Fibroblast of the aortic adventitia (primary cell): ENCODE measurements at places on chromosomes 13 and 19. TPM values are rescaled to one million over a fixed set of nuclear protein-coding genes. Genes with fewer than 3 reads are reported as not detected.

MAMSTR gene
- total RNA-seq, result 2.5 and 8.0 TPM in 2 replicates

KLK3 gene
- total RNA-seq, result not detected in 2 replicates

KASH5 gene
- not detected in 2 replicates for total RNA-seq

URAD gene
- total RNA-seq, result not detected in 2 replicates

ZNF492 gene
- total RNA-seq, result 0.45 TPM in 1 of 2 replicates, not detected in the other

SIAH3 gene
- total RNA-seq, result not detected in 2 replicates

CPAMD8 gene
- total RNA-seq, result 0.18 and 2.5 TPM in 2 replicates

ZNF8 gene
- 5.1 and 7.6 TPM in 2 replicates for total RNA-seq

DNA sequence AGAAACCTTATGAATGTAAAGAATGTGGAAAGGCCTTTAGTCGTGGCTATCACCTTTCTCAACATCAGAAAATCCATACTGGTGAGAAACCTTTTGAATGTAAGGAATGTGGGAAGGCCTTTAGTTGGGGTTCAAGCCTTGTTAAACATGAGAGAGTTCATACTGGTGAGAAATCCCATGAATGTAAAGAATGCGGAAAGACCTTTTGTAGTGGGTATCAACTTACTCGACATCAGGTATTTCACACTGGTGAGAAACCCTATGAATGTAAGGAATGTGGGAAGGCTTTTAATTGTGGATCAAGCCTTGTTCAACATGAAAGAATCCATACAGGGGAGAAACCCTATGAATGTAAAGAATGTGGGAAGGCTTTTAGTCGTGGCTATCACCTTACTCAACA is 20.8 kb downstream of the ZNF283 start:
- no peak for DNase-seq

GRCh38 chr13:112341976-112342735 is 34.0 kb upstream of the SPACA7 start:
- DNase-seq, result no peak

DNA sequence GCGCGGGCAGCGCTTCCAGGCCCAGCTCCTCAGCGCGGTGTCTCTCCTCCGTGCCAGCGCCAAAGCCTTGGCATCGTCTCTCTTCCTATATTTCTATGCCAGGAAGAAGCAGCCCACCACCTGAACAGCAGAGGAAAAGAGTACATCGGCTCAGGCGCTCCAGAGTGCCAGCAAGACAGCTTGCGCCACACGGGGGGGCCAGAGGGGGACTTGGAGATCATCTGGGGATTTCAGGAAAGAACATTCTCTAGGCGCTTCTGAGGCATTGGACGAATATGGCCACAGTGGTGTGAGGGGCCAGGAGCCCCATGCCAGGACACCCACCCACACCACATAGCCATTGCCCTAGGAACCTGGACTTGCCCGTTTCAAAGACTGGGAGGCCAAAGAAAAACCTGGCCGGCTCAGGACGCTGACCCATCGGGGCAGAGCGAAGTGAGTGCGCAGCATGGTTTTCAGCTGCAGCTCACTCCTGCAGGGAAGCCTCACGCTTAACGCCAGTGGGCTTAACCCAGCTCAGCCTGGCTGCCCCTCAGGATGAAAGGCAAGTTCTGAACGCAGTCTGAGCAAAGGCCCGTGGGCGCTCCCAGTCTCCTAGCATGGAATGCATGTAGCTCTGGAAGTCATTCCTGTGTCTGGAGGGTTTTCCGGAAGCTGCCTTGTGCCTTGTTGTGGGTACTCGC is 62.1 kb downstream of the GGACT start:
- no peak for DNase-seq

- no peak for DNase-seq
These were observed 7.1 kb upstream of the KRTDAP start for GRCh38 chr19:35497406-35497805.

DNA sequence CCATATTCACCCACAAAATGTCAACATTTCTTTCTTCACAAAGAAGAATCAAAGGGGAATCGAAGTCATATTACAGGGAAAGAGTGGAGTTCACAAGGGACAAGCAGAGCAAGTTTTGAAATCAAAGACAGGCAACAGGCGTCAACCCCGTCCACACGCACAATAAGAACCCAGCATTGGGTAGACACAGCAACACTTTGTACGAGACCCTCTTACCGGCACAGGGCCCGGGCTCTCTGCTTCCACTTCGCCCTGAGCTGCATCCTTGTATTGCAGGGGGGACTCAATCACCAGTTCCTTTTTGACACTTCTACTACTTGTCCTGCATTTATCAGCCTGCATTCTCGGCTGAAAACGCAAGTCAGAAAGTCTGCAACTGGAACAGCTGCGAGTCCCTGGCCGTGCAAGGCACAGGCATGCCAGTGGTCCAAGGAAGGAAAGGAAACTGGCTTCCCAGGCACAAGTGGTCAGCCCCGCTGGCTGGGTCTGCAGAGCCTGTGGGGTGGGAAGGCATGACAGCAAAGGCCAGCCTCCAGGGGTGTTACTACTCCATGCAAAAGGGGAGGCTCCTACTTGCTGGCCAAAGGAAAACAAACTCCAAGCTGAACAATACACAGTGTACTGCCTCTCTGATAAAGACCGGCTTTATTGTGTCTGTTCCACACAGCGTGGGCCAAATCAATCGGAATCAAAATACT is at the start of gene DOCK9:
TSS of gene DOCK9 (minus strand) at position 497 of the 698 bp plus-strand sequence. CDS start at position 342, 155 bp downstream.
- DNase-seq, result peak; percentile 71

DNA sequence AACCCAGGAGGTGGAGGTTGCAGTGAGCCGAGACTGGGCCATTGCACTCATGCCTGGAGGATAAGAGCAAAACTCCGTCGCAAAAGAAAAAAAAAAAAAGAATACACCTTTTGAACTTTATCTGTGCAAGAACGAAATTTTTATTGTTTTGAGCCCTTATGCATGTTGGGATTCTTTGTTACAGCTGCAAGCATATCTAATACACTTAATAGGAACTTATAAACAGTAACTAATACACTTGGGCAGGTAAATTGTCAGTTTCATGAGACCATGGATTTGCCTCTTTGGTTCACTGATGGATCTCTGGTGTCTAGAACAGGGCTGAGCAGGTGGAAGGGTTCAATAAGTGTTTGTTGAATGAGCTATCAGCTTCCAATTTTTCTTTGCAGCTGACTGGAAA is 108.1 kb downstream of the CACNA1A start:
- DNase-seq, result no peak

GRCh38 chr19:33624586-33624985 is 2.8 kb downstream of the CHST8 start:
- no peak for DNase-seq

DNA sequence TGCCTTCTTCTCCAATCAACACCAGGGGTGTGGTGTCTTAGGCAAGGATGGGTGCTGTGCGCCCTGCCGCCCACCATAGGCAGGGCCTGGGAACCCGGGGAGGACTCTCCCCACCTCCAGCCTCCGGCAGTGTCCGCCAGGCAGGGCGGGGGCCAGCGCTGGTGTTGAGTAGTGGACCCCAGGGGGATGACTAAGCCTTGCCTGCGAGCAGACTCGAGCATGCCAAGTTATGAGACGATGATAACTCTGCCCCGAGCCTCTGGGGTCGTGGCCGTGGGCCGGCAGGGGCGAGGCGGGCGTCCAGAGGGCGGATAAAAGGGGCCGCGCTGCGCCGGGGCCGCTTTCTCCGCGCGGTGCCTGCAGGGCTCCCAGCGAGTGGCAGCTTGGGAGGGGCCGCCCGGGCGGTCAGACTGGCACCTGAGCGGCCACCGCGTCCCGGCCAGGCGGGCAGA is at the start of gene MEDAG:
TSS of gene MEDAG (plus strand) at position 340 of the 452 bp plus-strand sequence. CDS start 245 bp downstream, outside the sequence.
- DNase-seq, result peak; percentile 97

DNA sequence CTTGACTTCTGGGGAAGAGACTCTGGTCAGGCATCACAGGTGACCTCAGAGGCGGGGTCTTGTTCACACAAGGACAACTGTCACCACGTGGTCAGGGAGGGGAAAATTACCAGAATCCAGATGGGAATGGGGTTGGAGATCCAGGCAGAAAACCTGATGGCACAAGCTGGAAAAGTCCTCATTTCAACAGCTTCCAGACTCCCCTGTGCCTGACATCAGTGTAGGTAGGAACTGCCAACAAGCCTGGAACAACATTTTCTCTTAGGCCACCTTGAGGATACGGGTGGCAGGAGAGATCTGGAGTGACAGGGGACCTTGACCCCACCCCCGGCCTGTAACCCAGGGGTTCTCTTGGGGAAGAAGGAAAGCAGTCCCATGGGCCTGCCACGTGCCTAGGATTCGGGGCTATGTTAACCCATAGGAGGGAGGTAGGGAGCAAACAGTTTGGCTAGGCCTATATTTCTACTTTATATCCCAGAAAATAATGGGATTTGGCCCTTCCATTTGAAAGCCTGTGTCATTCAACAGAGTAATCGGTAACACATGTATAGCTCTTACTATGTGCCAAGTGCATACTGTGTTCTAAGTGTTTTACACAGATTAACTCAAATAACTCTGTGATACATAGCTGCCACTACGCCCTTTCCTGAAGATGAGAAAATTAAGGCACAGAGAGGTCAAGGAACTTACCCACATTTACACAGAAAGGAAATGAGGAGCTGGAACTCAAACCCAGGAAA is 44.9 kb upstream of the C13orf42 start:
- DNase-seq, result no peak

GRCh38 chr13:21338639-21339278 is 120.3 kb downstream of the ZDHHC20 start:
- no peak for DNase-seq

GRCh38 chr19:1136201-1136600 is 32.4 kb downstream of the GPX4 start:
- DNase-seq, result no peak

DNA sequence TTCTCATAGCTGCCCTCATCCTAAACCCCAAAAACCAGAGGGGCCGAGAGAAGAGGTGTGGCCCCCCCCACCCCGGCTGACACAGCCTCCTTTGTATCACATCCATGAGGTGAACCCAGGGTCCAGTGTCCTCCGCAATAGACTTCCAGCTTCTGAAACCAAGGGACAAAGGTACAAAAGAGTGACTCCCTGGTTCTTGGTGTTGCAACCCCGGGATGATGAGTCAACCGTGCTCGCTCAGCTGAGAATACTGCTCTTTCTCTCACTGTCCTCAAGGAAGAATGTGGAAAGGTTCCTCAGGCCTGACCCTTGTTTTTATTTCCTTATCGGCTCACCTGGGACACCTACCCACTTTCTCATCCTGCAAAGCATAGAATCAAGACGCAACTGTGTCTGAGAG is 5.5 kb downstream of the SLC15A1 start:
- DNase-seq, result no peak

- peak; percentile 41 for DNase-seq
These were observed 92.2 kb upstream of the ARHGEF7 start for GRCh38 chr13:111022886-111023285.

GRCh38 chr19:37855098-37855497 is 51.3 kb downstream of the WDR87 start:
- DNase-seq, result peak; percentile 20

DNA sequence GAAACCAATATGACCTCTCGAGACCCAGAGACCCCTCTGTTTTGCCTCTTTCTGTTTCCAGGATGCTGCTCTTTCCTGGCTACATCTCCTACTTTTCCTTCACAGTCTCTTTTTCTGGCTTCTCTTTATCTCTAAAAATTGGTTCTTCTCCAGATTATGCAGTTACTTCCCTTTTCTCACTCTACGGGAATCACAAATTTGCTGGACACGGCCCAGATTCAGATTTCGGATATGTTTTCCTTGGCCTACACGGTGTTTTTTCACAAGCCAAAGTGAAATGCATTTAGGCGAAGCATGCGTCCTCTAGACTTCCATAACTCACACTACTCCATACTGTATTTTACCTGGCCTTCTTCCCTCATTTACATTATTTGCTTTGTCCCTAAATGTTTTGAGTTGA is 214.7 kb upstream of the MIR17HG start:
- DNase-seq, result peak; percentile 5

GRCh38 chr19:7004313-7004931 is 16.8 kb downstream of the MBD3L2B start:
- DNase-seq, result peak; percentile 42

- no peak for DNase-seq
These were observed 80.3 kb downstream of the RYR1 start for GRCh38 chr19:38513762-38514167.

- no peak for DNase-seq
These were observed 36.7 kb downstream of the CAPN12 start for GRCh38 chr19:38707512-38708114.
